ENCODE measurements at places on chromosomes 12 and 14.

GRCh38 chr12:21384261-21384660, 11.6 kb downstream of the IAPP start:
- DNase-seq: no peak

GRCh38 chr12:103772367-103773108, 68.5 kb downstream of the NT5DC3 start:
- no peak for DNase-seq

DNA sequence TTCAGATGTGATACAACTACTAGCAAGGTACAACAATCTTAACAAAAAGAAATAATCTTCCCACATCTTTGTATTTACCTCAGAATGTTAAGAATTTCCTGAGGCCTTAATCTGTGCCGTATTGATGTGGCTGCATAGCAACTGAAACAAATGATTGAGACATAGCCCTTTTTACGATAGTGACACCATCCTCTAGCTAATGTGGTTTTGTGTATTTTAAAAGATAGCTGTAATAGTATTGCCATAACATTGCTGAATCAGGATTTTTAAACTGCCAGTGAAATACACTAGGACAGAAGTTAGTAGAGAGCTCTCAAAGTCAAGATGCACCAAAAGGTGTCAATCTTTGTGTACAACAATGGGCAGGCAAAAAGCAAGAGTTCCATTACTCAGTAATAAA, 11.9 kb downstream of the NPAS3 start:
- DNase-seq: no peak

GRCh38 chr14:73241481-73242165, 4.3 kb downstream of the PAPLN start:
- no peak for DNase-seq

- DNase-seq: no peak
These were observed 4.7 kb upstream of the CISTR start for GRCh38 chr12:53756300-53757100.

DNA sequence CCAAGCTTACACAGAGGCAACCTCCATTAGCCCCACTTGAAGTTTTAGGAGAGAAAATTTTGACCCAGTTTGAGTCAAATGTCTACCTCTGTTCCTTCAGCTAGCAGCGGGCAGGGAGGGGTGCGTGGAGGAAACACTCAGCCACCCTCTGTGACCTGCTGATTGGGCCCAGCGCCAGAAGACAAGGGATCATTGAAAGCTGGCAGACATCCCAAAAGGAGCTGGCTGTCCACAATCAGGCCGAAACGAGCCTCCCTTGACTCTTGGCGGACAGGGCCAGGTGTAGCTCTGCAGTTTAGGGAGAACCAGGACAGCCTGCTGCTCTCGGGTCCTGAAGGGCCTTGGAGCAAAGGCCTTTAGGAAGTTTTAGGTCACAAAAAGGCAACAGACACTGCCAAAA, 41.3 kb downstream of the CD9 start:
- DNase-seq: no peak

DNA sequence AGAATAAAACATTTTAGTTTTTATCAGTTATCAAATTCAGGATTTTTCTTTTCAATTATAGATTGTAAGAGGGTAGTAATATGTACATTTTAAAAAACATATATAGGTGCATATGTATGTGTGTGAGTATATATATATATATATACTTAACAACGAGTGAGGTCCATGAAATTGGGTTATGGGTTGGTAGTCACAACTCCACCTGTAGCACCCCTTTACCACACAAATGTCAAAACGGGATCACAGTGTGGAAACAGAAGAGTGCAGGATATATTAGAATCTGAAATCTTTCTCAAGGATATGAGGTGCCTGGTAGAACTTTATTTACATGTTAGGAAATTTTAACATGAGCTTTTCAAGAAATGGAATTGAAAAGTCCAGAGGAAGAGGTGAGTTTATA, 31.3 kb downstream of the MIA2 start:
- peak; percentile 21 for DNase-seq

DNA sequence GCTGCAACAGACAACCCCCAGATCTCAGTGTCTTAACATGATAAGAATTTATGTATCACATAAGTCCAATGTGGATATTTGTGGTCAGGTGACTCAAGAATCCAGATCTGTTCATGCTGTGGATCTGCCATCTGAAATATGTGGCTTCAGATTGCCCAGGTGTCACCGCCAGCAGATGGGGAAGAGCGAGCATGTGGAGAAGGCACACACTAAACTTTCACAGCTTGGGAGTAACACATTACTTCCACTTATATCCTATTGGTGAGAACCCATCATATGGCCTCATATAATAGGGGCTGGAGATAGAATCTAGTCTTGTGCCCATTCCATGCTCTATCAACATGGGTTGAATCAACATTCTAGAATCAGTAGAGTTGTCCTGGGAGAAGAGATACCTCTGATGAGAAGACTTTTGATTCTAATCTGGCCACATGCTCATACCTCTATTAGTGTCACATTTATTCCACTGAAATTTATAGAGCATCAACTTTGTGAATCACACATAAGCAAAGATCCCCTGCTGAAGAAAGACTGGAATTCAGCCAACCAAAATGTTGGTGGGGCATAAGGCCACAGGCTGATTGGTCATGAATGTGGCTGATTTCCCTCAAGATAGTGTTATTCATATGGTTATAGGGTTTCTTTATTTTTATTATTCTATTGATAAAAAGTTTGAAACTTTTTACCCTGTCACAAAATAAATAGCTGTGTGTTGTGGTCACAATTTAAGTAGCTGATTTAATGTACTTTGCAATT, 6.0 kb upstream of the CALCOCO1 start:
- DNase-seq: no peak

- DNase-seq: no peak
These were observed 83.4 kb downstream of the RTN1 start for GRCh38 chr14:59787045-59787674.

DNA sequence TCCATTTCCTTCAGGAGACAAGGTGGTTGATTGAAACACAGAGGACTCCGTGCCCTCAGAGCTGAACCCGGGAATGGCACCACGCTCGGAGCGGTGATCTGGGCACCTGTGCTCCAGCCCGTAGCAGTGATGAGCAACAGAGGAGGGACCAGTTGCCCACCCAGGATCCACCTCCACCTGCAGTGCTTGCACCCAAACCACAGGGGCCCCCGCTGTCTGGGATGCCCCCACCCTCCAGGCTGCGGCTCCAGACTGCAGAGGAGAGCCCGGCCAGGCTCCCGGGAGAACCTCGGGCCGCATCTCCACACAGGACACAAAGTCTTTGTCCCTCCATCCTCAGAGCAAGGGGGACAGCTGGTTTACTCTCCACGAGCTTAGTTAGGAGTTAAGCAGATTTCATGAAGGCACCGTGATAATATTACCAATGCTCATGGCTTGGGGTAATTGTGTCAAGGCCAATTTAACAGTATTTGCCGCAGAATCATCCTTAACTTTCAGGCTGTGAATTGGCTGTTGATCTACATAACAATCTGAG, 100.6 kb downstream of the TNFAIP2 start:
- DNase-seq: no peak

- no peak for DNase-seq
These were observed 310.9 kb upstream of the PDE3A start for GRCh38 chr12:20057398-20057797.

DNA sequence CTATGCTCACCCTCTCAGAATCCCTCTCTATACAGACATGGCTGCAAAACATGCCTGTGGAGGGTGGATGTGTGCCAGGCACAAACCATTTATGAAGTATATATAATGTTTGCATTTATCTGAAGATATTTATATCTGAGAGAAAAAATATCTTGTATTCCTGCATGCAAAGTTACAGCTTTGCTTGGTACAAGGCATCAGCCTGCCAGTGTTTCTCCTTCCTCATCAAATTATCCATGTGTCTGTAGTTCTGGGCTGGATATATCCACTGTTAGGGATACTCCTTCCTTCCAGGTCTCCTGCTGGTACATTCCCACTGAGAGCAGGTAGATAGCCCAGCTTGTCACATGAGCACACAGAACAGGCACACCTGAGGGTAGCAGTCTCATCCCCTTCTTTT, 12.0 kb downstream of the HOXC4 start:
- DNase-seq: no peak

GRCh38 chr14:103071544-103072251, 12.3 kb upstream of the LBHD2 start:
- DNase-seq: no peak

GRCh38 chr14:101922866-101923265, 41.5 kb upstream of the DYNC1H1 start:
- no peak for DNase-seq

DNA sequence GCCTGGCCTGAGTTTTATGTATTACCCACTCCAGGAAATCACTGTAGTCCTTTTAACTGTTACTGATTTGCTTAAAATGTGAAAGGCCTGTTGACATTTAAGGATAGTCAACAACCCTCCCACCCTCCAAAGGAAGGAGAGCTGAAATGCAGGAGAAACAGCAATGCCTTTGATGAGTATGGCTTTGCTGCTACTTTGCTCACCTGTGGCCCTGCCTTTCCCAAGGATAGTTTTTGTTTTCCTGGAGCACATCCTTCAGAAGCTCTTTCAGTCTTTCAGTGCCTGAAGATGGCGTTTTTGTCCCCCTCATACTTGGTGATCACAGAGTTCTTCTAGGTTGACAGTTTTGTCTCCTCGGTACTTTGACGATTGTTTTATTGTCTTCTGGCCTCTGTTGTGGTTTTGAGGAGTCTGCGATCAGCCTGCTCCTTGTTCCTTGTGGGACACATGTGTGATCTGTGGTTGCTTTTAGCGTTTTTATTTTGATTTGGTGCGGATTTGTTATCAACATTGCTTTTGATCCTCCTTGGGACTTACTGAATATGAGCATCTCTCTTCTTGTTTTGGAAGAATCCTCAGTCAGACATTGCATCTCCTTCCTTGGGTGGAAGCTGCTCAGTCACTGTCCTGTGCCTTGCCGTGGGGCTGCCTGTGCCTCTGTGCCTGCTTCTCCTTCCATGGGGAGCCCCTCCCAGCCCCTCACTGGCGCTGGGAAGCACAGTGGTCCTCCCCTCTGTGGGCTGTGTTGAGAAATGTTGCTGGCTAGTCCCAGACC, 17.2 kb downstream of the PACS2 start:
- DNase-seq: no peak

DNA sequence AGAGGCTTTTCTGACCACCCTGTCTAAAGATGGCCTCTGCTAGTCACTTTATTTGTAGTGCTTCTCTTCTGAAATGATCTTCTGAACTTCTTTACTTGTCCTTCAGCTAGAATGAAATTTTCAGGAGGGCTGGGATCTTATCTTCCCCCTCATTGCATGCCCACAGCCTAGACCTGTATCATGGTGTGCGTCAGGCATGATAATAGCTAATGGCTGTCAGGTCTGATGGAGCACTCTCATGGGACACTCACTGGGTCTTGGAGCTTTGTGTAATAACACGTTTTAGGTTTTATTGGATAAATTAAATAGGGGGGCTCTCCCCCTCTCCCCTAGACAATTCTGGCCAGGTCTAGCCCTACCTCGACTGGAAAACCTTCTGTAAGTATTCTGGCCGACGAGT, 97.1 kb upstream of the NRXN3 start:
- no peak for DNase-seq

GRCh38 chr14:83478741-83479140, 1945.1 kb upstream of the SEL1L start:
- no peak for DNase-seq

DNA sequence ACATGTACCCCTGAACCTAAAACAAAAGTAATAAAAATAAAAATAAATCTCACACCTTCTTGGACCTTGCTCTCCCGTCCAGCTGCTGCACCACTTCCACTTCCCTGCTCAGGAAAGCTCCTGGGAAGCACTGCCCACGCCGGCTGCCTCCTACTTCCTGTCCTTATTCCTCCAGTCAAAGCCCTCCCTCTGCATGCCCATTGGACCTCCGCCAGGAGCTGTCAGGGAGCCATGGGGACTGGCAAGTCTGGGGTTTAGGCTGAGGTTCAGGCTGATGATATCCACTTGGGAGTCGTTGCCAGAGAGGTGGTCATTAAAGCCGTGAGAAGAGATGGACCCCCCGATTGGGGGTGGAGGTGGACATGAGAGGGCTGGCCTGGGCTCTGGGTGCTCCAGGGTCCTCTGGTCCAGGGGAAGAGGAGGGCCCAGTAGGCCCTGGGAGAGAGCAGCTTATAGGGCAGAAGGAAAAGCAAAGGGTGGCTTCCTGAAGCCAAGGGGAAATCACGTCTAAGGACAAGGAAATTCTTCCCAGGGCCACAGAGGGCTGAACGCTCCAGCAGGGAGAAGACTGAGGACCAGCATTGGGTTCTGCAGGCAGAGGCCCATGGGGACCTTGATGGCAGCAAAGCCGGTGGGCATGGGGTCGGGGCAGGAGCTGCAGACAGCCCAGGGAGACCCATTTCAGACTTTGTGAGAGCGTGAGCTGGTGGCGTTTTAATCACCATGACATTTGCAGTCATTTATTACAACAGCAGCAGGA, 78.7 kb downstream of the FZD10 start:
- DNase-seq: no peak

GRCh38 chr12:89918172-89918846, 209.7 kb upstream of the ATP2B1 start:
- no peak for DNase-seq

DNA sequence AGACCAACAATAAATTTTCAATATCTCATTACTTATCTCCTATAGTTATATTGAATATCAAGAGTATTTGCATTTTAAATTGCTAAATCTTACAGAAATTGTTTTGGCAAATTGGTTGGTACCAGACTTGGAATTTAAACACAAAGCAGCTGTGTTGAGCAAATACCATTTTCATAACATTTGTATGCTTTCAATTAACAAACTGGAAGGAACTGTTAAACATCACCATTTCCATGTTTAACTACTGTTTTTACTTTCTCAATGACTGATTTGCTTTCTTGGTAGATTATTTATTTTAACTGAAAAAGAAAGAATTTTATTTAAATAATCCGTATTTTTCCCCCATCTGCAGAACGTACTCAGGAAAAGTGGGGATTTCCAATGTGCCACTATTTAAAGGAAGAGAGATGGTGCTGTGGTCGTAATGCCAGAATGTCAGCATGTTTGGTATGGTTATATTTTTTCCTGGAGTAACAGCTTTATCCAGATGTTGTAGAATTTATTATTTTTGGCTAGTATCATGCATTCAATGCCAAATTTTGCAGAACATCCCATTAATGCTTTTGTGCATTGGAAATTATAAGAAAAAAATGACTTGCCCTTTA, 72.3 kb downstream of the METTL25 start:
- DNase-seq: no peak

- DNase-seq: no peak
These were observed 12.4 kb downstream of the MTERF2 start for GRCh38 chr12:106974511-106974910.

GRCh38 chr14:99143126-99143525, 128.9 kb downstream of the BCL11B start:
- no peak for DNase-seq

DNA sequence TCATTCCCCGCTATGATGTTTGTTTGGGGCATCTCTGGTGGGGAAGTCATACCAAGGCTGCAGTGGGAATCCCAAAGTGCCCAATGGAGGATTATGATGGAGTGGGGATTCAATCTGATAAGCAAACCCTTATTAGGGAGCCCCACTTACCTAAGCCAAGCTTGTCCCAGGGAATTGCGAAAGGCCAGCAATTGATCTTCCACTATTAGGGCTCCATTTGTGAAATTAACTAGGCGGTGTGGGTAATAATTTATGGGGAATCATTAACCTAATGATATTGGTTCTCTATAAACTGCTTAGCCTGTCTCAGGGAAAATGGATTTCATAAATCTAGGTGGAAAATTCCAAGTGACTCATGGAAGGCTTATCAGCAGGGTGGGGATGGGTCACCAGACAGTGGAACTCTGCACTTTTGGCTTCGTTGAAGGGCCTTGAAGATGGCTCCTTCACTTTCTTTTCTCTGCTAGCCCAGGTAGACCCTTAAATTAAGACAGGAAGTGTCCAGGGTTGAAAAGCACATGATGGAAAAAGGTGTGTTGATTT, 113.0 kb upstream of the WSCD2 start:
- no peak for DNase-seq

Data from NCI-H526 treated with DMSO at 0.1 percent for 48 hours (cell line).